ENCODE measurements at places on chromosomes 3 and 15.

DNA sequence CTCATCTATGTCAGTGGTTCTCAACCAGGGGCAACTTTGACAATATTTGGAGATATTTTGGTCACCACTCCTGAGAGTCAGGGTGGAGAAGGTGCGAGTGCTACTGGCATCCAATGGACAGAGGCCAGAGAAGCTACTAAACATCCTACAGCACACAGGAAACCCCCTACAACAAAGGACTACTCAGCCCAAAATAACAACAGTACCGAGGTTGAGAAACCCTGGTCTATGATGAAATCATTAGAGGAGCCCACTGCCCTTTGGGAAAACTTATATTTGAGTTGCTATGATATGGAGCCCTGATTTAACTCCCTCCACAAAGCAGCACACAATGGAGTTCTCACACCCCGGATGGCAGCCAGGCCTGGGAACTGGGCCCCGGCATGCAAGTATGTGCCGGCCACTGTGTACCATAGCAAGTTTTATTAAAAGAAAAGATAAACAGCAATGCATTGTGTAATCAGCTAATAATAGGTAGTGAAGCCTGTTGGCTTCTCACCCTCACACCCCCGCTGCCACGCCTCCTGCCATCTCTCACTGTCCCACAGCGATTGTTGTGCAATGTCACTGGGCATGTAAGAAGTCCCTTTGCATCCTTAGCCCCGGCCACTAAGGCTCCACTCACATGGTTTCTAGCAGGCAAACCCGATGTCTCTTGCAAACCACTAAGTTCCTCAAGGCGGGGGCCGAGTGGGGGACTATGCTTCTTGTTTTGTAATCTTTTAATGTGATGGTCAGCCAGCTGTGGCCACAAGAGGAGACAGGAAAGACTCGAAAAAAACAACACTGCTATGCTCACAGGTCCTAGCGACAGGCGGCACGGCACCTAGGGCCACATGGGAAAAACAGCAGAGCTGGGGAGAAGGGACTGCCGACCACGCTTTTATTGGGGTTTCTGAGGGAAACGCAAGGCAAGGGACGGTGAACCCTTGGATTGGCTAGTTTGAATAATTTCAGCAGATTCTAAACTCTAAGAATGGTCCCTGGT is 110.0 kb downstream of the AQP9 start:
- DNase-seq, result no peak

DNA sequence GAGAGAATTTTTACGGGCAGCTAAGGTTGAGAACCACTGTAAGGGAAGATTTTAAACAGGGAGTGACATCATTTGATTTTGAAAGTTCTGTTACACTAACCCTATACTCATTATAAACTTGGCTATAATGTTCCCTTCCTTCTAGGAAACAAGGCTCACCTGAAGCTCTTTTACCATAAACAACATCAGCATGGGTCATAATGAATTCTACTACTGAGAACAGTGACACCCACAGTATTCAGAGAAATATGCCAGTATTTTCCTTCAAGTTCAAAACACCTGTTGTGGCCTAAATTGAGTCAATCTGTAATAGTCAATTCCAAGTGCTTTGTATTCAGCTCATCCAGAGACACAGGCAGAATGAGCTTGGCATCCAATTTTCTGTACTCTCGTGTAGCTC is 175.3 kb upstream of the STT3B start:
- no peak for DNase-seq

DNA sequence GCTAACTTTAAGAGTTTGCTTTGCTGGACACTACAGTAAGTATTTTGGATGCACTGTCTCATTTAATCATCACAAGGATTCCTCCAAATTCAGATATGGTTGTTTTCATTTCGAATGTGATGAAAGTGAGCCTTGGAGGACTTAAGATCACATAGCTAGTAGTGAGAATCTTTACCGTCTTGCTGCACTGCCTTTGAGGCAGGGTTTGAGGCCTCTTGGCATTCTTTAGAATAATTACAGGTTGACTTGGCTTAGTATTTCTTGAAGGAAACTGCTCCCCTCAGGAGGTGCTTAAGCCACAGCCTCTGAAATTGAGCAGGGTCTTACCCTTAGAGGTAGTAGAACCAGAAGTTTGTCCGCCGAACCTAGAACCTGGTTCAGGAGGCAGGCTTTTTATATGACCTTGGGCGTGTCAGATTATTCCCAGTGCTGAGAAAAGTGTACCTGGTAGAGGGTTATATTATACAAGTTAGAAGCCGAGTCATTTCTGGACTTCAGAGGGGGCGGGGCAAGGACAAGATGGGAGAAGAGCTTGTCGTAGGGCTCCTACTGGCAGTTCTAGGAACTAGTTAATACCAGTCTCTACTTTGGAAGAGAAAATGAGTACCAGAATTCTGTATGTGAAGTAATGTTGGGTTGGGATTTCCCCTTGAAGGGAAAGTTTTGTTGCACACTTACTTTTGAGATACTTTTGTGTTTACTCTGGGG is 1.1 kb downstream of the TFG start:
- peak; percentile 69 for DNase-seq

GRCh38 chr15:70722266-70723121 is 40.9 kb downstream of the UACA start:
- peak; percentile 52 for DNase-seq

DNA sequence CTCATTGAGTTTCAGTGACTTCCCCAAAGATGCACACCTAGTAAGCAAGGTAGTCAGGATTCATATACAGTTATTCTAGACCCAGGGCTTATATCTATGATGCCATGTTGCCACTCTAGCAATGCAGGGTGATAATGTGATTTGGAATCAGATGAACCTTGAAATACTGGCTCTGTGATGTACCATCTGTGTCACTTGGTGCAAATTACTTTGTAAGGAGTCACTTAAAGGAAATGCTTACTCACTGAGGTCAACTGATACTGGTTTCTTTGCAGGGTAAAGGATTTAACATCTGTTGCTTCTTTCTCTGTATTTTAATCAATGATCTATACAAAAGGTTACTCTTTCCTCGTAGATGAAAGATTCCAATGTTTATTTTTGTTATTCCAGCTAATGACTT is 10.8 kb downstream of the ASB14 start:
- DNase-seq, result no peak

GRCh38 chr15:61794881-61795280 is 265.4 kb downstream of the VPS13C start:
- DNase-seq, result no peak

- DNase-seq, result no peak
These were observed 378.7 kb upstream of the TGFBR2 start for GRCh38 chr3:30227571-30228301.

GRCh38 chr3:94935738-94936580 is 873.1 kb downstream of the NSUN3 start:
- no peak for DNase-seq

DNA sequence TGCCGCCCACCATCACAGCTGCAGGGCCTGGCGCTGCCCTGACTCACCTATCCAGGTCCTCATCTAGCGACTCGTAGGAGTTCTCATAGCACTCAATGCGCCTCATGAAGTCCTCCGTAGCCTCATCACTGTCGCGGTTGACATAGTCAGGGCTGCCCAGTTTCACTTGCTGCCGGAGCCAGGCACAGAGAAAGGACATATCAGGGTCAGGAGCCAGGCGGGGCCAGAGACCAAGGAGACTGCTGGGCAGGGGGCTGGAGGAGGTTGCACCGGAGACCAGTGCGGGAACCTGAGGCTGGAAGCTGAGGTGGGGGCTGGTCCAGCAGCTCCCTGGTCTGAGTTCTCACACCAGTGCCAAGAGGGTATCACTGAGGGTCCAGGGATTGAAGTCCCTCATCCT is 18.2 kb downstream of the PFKFB4 start:
- DNase-seq, result no peak

- peak; percentile 47 for DNase-seq
These were observed 692 bp downstream of the SCAANT1 start for GRCh38 chr3:63911509-63911872.

- no peak for DNase-seq
These were observed 69.3 kb downstream of the MYH15 start for GRCh38 chr3:108441071-108441507.

GRCh38 chr3:69579306-69580041 is 159.8 kb upstream of the MITF start:
- no peak for DNase-seq

- no peak for DNase-seq
These were observed 20.2 kb downstream of the CRABP1 start for GRCh38 chr15:78360367-78360801.

DNA sequence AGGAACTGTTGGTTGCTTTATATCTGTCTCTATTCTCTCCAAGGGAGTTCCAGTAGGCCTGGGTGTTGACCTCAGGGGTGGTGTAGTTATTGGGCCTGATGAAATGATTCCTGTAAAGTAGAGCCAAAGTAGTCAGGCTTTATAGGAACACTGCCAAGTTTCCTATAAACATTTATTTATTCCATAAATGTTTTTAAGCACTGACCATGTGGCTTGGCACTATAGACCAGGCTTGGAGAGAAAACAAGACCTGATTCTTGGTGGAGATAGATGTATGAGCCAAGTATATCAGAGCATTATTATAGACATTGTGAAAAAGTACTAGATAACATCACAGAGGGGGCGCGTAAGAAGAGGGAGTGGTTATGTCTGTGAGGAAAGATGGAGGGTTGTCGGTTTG is 65.9 kb downstream of the TFG start:
- no peak for DNase-seq

GRCh38 chr3:122356402-122356801 is 26.6 kb downstream of the MIX23 start:
- peak; percentile 56 for DNase-seq

Measured in GM13976 (cell line).